H9 (cell line): ENCODE measurements at places on chromosomes 12 and 14. TPM values are rescaled to one million over a fixed set of nuclear protein-coding genes. Genes with fewer than 3 reads are reported as not detected.

The DGLUCY gene
- 24.8 and 29.6 TPM in 2 replicates for total RNA-seq

The PAX9 gene
- not detected in 2 replicates for total RNA-seq

The CPM gene
- 0.53 and 1.2 TPM in 2 replicates for total RNA-seq

The SLCO1B3 gene
- not detected in 2 replicates for total RNA-seq

The GLT8D2 gene
- total RNA-seq = 2.9 and 3.8 TPM in 2 replicates

The C12orf57 gene
- total RNA-seq = 195 TPM in 2 replicates

The MMP17 gene
- total RNA-seq = 14.8 and 16.0 TPM in 2 replicates

The VIPAS39 gene
- 18.4 and 18.5 TPM in 2 replicates for total RNA-seq

The AMN1 gene
- total RNA-seq = 9.6 and 10.8 TPM in 2 replicates

The OTUB2 gene
- total RNA-seq = 3.6 and 3.7 TPM in 2 replicates

The PAH gene
- total RNA-seq = 6.1 and 8.0 TPM in 2 replicates

The BDKRB1 gene
- not detected in 2 replicates for total RNA-seq

The CLEC4C gene
- total RNA-seq = 0.26 TPM in 2 replicates

The RNASE3 gene
- total RNA-seq = not detected in 2 replicates

The CLEC7A gene
- total RNA-seq = not detected in 2 replicates

The PIANP gene
- 5.2 and 6.6 TPM in 2 replicates for total RNA-seq

The VRTN gene
- total RNA-seq = 104 and 105 TPM in 2 replicates

The DAAM1 gene
- 19.5 and 21.7 TPM in 2 replicates for total RNA-seq

The GALNT16 gene
- total RNA-seq = 2.3 and 3.0 TPM in 2 replicates

The SERPINA4 gene
- not detected in 2 replicates for total RNA-seq

The NACA gene
- 1,176 and 1,204 TPM in 2 replicates for total RNA-seq

The ITGA7 gene
- total RNA-seq = 114 and 119 TPM in 2 replicates

The FBLN5 gene
- total RNA-seq = 1.0 and 1.3 TPM in 2 replicates

The CLEC14A gene
- total RNA-seq = not detected in 2 replicates

The RASSF3 gene
- 45.1 and 45.9 TPM in 2 replicates for total RNA-seq

The AHSA1 gene
- 190 and 201 TPM in 2 replicates for total RNA-seq

The ZNF84 gene
- total RNA-seq = 42.1 and 45.1 TPM in 2 replicates

The RNASE7 gene
- not detected in 2 replicates for total RNA-seq

The IKBIP gene
- total RNA-seq = 16.5 and 17.0 TPM in 2 replicates

The ZNF384 gene
- total RNA-seq = 83.5 and 88.0 TPM in 2 replicates

The CLEC4D gene
- 0.42 and 0.48 TPM in 2 replicates for total RNA-seq

The TTC9 gene
- total RNA-seq = 17.4 and 17.7 TPM in 2 replicates
